ENCODE measurements at places on chromosomes 2 and 18.
A peak's percentile ranks its signal among the peaks of the same experiment; 100 is the strongest.

DNA sequence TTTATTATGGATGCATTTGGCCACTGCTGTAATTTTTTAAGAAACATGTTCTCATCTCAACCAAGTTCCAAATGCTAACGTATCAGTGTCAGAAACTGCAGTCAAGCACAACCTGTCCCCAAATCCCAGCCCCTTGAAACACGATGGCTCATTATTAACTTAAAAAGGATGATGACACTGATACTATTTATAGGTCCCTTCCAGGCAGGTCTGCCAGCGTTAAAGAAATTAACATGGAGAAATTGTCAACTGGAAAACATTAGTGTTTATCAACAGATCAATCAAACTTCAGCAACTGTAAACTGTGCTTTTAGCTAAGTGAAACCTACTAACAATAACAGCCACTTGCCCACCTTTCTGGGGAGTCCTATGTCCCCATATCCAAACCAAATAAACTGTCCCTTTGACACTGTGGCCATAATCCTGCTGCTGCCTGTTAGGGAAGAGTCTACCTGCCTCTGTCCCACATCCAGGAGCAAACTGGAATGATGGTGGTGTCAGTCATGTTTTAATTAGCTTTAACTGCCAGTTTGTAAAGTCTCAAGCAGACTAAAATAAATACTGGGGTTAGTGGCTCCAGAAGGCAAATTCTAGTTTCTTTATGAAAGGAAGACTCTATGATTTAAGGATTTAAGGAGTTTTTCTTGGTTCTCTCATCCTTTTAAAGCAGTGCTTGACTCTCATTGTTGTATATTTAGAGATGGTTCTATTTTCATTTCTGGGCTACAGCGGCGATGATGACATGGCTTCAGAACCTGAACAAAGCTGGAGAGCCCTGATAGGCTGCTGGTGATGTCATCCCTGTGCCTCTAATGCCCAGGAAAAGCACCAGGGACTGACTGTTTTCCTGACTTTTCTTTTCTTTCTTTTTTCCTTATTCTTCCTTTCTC, 583.6 kb upstream of the PIK3C3 start:
- DNase-seq: no peak

- DNase-seq: no peak
Measured at GRCh38 chr2:146317959-146318358, 1526.9 kb upstream of the ACVR2A start.

GRCh38 chr2:112483042-112483473, 1.1 kb downstream of the TTL start:
- no peak for DNase-seq

DNA sequence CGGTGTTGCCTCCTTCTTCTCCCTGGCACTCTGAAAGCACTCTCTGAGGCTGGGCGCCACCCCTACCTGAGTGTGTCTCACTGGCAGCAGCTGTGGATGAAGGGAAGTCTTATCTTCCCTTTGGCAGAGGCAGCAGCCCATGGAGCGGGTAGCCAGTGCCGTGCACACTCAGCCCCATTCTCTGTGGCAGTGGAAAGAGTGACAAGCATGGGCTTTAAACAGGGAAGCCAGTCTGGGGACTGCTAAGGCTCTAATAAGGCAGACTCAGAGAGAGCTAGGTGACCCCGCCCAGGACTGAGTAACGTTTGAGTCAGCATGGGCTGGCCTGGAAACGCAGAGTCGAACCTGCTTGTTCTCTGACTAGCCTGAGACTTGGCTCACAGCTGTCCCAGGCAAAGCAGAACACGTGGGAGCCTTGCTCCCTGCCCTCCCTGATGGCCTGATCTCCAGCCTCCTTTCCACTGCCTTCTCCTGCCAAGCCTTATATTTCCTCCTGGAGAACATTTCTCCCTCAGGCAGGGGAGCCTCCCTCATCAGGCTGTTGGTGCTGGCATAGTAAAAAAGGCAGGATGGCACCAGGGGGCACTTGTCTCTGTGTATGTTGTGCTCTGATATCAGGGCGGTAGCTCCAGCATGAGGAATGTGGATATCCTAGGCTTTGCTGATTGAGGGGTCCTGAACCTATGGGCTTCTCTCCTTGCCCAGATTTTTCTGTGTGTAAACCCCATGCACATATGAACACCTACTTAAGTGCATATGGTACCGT, 93.9 kb upstream of the LGALSL start:
- DNase-seq: peak; percentile 72

DNA sequence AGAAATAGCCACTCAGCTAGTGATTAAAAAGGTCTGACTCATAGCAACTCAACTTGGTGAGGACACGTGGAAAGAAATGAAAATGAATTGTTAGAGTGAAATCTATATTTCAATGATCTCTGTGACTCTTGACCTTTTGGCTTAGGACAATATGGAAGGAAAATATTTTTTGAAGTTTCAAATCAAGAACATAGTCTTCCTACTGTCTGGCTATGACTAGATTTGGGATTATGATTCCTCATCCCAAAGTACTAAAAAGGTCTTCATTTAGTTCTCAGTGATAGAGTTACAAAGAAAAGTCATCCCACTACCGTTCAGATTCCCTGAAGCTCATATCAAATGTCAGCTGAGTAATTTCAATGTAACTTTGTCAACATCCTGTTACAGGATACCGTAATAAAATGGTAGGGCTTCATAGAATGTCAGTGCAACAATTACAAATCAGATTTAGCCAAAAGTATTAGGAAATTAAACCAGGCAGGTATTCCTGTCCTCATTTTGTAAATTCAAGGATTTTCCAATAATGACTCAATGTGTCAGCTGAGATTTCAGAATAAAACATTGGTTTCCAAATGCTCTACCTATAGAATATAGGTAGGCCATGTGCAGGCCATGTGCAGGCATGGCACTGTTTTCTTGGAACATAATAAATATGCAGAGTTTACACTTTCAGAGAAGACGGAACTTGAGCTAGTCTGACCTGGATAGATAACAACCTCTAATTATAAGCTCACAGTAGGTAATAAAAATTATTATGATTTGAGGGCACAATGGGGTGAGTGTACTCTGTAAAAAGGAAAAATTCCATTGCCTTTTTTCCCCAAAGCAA, 36.0 kb downstream of the ANKRD29 start:
- no peak for DNase-seq

DNA sequence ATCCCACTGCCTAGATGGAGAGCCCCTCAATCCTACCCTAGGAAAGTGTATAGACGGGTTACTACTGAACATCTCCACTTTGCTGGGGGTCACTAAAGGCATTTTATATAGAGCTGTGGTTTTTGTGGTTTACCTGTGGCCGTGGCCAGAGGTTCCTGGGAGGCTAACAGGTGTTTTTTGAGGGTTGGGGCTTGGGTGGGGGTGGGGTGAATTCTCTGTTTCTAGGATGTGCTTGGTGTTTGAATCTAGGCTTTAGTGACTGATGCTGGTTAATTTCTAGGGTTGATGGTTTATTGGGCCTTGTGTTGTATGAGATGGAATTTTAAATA, 7.7 kb downstream of the HOXD8 start:
- no peak for DNase-seq

DNA sequence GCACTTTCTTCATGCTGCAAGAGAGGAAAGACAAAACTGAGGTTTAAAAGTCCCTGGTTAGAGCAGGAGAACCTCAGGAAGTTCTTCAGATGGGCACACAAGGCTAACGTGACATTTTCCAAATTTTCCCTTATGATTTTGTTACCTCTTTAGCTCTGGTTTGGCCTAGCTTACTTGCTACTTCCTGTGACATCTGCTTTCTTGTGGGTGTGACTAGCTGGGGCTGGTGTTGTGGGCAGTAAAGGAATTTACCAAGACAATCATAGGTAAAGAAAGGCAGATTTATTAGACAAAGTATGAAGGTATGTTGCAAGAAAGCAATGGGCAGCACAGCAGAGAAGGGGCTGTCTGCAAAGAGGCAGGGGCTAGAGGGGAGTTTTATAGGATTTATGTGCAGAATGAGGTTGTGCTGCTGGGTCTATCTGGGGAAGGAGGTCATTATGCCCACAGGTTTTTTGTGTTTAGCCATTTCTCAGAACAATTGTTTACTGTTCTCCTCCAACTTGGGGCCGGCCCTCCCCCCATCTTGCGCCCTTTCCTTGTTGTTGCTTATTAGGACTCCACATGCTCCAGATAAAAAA, 6.7 kb upstream of the TNP1 start:
- DNase-seq: no peak

DNA sequence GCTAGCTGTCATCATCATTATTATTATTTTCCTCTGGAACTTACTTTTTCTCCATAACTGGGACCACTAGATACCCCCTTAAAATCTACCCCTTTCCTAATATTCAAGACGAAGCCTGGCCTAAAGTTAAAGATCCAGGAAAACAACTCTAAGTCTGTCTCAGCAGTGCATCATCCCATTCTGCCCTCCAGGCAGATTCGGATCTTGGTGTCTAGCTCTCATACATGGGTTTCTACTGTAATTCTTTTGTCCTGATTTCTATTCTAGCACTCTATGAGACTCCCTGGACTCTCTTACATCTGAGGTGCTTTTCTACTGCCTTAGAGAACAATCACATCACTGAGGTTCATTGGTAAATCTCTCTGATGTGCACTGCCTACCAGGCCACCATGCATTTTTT, 35.5 kb downstream of the MAP2 start:
- no peak for DNase-seq

- DNase-seq: no peak
Measured at GRCh38 chr2:50415392-50415791, 616.5 kb downstream of the NRXN1 start.

- DNase-seq: no peak
Measured at GRCh38 chr2:192243488-192243887, 48.8 kb upstream of the TMEFF2 start.

DNA sequence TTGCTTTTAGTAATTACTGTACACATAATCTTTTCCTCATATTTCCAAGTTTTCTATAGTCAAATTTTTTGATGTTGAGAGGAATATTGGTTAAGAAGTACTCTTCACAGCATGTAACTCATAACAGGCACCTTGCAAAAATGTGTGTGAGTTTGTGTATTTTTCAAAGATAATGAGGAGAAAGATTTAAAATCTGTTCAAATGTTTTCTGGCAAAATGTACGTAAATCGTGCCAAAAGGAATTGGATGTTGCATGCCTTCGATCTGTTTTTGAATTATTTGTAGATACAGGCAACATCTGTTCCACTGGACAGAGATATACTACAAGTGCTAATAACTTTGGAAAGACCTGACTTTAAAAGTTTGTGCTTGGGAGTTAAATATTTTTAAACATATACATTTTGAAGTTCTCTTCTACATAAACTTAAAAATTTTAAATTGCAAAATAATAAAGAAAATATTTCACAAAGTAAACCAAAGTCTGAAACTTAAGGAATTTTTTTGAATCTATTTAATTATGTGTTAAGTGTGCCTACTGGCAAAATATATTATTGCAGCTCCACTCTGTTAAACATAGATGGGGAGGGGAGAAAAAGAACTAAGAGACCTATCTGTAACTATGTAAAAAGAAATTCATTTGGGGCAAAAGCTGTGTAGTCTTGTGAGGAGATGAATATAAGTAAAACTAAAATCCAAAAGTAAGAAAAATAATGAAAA, 133.5 kb upstream of the UBE2E3 start:
- no peak for DNase-seq

GRCh38 chr2:204152616-204153015, 216.1 kb downstream of the ICOS start:
- no peak for DNase-seq

GRCh38 chr2:6872394-6872793, 5.2 kb upstream of the RSAD2 start:
- DNase-seq: no peak

DNA sequence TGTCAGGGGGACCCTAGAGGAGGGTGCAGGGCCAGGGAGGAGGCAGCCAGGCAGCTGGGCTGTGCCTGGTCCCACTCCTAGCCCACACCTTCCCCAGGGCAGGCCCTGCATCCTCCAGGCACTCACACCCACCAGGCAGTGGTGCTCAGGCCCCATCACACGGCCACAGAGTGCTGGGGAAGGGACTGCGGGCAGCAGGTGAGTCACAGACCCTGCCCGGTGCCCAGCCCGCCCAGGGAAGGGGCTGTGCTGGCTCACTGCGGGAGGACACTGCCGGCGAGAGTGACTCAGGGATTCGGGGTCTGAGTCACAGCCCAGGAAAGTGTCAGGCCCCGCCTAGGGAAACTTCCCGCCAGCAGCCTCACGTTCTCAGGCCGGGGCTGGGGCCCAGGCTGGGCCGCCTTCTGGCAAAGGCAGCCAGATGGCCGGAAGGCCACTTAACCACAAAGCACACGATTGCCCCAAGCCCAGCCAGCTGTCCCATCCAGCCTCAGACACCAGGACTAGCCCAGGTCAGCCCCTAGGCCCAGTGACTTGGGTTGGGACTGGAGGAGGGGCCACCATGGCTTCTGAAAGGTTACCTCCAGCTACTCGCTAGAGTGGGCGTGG, 42.2 kb downstream of the BIN1 start:
- peak; percentile 80 for DNase-seq

DNA sequence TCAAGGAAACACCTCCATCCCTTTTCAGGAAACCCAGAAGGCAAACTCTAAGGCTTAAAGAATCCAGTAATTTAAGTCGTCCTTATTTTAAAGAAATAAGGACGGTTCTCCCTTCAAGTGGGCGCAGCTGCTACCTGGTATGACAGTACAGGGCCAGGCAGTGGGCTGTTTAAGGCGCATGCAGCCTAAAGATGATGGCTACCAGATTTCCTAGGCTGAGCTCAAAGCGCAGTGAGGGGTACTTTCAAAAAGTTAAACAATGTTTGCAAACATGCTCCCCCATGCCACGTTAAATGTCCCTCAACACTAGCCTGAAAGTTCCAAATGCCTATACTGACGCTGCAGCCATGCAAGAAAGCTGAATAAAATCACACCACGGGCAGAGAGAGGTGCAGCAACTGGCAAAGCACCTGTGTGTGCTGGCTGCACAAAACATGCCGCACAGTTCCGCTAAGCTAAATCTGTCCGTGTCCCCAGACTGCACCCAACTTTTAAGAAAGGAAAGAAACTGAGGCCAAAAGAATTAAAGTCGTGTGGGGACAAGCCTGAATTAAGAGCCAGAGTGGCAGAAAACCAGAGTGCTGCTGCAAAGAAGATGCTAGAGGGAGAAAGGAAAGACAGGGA, 583 bp downstream of the HIBCH start:
- peak; percentile 8 for DNase-seq

DNA sequence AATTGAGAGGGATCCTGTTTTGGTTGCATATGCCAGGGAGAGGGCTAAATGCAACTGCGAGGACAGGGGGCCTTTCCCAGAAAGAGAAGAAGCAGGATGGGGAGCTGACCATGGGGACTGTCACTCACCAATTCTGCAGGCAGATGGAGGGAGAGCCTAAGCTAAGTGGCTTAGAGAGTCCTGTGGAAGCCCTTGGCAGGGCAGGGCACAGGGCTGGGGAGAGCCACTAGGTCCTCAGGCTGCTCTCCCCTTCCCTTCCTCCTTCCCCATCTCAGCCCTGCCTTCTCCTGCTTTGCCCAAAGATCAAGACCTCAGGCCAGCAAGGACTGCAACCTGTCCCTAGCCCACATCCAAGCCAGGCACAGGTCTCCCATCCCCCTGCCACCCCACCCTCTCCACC, 24.4 kb upstream of the CATIP start:
- DNase-seq: no peak

DNA sequence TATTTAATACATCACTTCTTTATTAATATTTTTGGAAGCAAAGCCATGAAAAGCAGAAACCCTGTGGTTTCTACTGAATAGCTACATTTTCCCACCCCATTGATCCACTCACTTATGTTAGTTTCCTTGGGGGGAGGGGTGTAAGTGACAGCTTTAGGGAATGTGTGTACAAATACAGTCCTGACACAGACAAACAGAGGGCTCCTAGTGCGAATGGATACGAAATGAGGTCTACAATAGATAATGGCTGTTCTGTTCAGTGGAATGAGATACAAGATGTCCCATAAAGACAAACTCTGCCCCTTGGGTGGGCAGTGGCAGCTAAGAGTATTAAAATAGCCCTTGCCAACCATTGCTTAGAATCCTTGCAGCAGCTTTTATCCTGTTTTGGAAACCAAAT, 312.9 kb downstream of the NCKAP5 start:
- DNase-seq: no peak

All from stimulated activated CD4-positive, alpha-beta T cell treated with anti-CD3 and anti-CD28 coated beads, Interleukin-4, amount 100 ng/mL, for 24 hours (primary cell).